ENCODE measurements at places on chromosomes 12 and 14.

DNA sequence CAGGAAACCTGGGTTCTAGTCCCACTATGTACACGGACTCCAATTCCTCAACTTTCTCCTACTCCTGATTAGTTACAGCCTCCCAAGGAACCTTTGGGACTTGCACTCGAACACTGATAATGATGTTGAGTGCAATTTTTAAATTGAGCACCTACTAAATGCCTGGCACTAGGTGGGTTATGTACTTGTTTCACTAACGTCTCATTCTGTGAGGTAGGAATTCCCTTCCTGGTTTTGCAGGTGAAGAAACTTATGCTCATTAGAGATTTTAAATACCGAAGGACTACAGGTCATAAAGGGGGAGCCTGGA lies 536 bp downstream of the PARPBP start:
- H3K4me1 ChIP-seq: peaks cover 13% of the 10 kb centered on the region
- DNase-seq: no peak
- H3K4me3 ChIP-seq: peak overlapping the region; percentile 77
- no peaks in the 10 kb centered on the region for H3K27me3 ChIP-seq

- H3K27me3 ChIP-seq: no peaks in the 10 kb centered on the region
- no peak for DNase-seq
- H3K27ac ChIP-seq: no peak overlapping the region
- no peak overlapping the region for H3K4me3 ChIP-seq
- H3K4me1 ChIP-seq: peaks cover 9% of the 10 kb centered on the region
Observed at GRCh38 chr14:30464481-30464880, 94.5 kb upstream of the G2E3 start.

DNA sequence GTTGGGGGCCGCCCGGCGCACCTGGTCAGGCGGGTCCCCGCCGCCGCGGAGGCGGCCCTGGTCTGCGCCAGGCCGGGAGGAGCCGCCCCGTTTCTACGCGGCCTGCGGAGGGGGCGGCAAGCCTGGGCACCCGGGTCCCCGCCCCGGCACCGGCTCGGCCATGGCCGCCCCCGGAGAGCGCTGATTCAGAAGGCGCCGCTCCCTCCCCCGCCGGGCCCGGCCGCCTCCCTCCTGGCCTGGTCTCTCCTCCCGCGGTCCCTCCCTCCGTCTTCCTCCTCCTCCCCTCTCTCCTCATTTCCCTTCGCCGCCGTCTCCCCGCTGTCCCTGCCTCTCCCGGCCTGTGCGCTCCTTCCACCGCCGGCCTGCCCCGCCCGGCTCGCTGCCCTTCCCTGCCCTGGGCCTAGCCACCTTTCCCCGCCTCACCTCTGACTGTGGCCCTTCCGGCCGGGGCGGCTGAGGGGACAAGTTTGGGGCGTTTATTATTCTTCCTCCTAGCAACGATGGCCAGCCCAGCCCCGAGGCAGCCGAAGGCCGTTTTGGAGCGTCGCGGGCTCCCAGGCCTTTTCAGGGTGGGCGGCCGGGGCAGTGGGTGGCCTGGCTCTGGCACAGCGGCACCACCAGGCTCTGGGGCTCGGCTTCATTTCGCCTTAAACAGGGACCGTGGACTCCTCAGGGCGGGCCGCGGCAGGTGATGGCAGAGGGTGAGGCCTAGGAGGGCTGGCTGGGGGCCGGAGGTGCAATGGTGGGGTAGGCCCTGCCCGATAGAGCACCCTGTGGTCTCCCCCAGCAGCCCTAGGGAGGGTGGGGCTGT lies 768 bp downstream of the CEP170B start:
- H3K27me3 ChIP-seq: no peaks in the 10 kb centered on the region
- no peaks in the 10 kb centered on the region for H3K36me3 ChIP-seq
- H3K27ac ChIP-seq: peak overlapping the region; percentile 77
- peak; percentile 72 for DNase-seq

- H3K36me3 ChIP-seq: no peaks in the 10 kb centered on the region
- H3K27me3 ChIP-seq: no peaks in the 10 kb centered on the region
- no peak overlapping the region for H3K27ac ChIP-seq
Observed at GRCh38 chr12:103697971-103698751, 111.1 kb downstream of the STAB2 start.

GRCh38 chr14:103186241-103186822 lies 63.1 kb downstream of the TNFAIP2 start:
- no peak overlapping the region for H3K4me3 ChIP-seq
- no peaks in the 10 kb centered on the region for H3K36me3 ChIP-seq

GRCh38 chr12:124396544-124397398 lies 101.9 kb downstream of the RFLNA start:
- peaks cover 54% of the 10 kb centered on the region for H3K4me1 ChIP-seq
- DNase-seq: peak; percentile 57
- H3K27me3 ChIP-seq: no peaks in the 10 kb centered on the region
- no peak overlapping the region for H3K4me3 ChIP-seq
- H3K27ac ChIP-seq: peak overlapping the region; percentile 23
- H3K36me3 ChIP-seq: no peaks in the 10 kb centered on the region

GRCh38 chr12:22250762-22251161 lies 83.7 kb downstream of the ST8SIA1 start:
- H3K4me3 ChIP-seq: no peak overlapping the region
- no peak for DNase-seq
- H3K27me3 ChIP-seq: no peaks in the 10 kb centered on the region
- no peak overlapping the region for H3K27ac ChIP-seq
- no peaks in the 10 kb centered on the region for H3K36me3 ChIP-seq

DNA sequence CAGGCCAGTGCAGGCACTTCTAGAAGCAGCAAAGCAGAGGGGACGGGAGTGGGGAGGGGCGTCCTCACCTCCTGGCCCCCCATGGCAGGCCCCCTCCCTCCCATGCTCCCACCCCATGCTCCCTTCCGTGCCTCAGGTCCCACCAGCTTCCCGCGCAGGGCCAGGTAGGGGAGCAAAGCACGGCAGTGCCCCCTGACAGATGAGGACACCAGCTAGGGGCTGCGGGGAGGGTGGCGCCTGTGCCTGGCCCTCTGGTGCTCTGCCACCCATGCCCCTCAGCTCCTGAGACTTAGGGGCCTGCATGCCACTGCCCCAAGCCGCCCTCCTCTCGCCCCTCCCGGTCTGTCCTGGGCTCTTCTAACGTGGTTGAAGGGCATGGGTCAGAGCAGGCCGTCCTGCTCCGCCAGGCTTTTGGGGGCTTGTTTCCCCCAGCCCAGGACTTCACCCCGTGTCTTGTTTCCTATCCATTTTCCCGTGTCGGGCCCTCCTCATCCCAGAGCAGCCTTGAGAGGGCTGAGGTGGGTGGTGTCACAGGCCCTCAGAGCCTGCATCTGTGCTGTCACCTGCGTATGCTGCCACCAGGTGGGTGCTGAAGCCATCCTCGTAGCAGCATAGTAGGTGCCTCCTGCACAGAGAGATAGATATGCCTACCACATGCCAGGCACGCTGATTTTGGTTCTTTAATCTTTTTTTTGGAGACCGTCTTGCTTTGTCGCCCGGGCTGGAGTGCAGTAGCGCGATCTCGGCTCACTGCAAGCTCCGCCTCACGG lies 10.2 kb downstream of the TRMT61A start:
- no peak overlapping the region for H3K27ac ChIP-seq
- no peaks in the 10 kb centered on the region for H3K27me3 ChIP-seq
- H3K36me3 ChIP-seq: no peaks in the 10 kb centered on the region

DNA sequence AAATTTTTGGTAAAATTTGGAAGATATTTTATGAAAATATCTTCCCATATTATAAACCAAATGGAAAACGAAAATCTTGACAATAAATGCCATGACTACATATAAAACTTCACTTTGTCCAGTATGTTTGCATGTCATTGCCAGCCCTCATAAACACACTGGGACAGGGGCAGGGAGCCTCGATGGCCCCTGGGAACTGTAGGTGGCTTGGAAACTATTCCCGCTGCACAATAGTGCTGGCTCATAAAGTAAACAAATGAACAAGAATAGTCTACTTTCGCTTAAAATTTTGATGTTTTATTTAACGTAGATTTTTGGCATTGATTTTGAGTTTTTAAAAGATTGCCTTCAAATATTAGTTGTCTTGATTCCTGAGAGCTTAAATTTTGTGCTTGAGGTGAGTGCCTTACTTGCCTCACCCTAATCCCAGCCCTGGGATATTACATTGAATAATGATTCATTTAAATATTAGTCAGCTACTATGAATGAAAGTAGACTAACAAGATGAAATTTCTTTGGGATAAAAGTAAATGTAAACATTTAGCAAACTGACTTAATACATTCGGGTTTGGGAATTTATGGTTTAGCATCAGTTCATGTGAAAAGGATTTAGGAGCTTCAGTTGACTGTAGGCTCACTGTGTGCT lies 74.0 kb upstream of the PKP2 start:
- no peak for DNase-seq
- no peaks in the 10 kb centered on the region for H3K4me1 ChIP-seq
- no peak overlapping the region for H3K27ac ChIP-seq
- H3K27me3 ChIP-seq: no peaks in the 10 kb centered on the region
- no peak overlapping the region for H3K4me3 ChIP-seq

- no peak overlapping the region for H3K4me3 ChIP-seq
- DNase-seq: no peak
- no peaks in the 10 kb centered on the region for H3K4me1 ChIP-seq
Observed at GRCh38 chr12:84585776-84586395, 326.7 kb downstream of the SLC6A15 start.

- H3K27me3 ChIP-seq: no peaks in the 10 kb centered on the region
- H3K27ac ChIP-seq: no peak overlapping the region
- DNase-seq: no peak
- no peaks in the 10 kb centered on the region for H3K36me3 ChIP-seq
- no peak overlapping the region for H3K4me3 ChIP-seq
Observed at GRCh38 chr14:106141242-106142220, 615.1 kb downstream of the TMEM121 start.

DNA sequence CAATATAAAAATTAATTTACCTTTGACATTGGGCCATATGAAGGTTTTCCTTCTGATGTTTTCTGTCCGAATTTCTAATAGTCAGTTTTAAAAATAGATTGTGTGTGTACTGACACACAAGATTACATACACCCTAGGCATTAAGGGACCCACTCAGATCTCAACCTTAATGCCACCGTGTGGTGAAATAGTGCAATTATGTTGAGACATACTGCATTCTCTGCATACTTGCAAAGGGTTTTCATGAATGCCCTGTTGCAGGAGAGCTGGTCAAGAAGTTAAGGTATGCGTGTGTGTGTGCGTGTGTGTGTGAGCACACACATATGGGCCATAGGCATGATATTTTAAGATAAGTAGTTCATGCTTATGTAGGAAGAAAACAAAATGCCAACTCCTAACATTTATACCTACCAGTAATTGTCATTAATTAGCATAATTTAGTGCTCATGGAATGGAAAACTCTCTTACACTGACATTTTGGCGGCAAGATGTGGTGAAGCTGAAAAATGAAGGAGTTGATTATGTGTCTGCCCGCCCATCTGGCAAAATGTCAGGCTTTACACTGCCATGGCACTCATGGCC lies 58.8 kb downstream of the PIK3C2G start:
- no peak overlapping the region for H3K4me3 ChIP-seq
- H3K36me3 ChIP-seq: no peaks in the 10 kb centered on the region
- peak; percentile 8 for DNase-seq
- no peak overlapping the region for H3K27ac ChIP-seq
- peaks cover 18% of the 10 kb centered on the region for H3K4me1 ChIP-seq

- no peaks in the 10 kb centered on the region for H3K36me3 ChIP-seq
- DNase-seq: no peak
Observed at GRCh38 chr12:95997911-95998510, 1.9 kb upstream of the HAL start.

DNA sequence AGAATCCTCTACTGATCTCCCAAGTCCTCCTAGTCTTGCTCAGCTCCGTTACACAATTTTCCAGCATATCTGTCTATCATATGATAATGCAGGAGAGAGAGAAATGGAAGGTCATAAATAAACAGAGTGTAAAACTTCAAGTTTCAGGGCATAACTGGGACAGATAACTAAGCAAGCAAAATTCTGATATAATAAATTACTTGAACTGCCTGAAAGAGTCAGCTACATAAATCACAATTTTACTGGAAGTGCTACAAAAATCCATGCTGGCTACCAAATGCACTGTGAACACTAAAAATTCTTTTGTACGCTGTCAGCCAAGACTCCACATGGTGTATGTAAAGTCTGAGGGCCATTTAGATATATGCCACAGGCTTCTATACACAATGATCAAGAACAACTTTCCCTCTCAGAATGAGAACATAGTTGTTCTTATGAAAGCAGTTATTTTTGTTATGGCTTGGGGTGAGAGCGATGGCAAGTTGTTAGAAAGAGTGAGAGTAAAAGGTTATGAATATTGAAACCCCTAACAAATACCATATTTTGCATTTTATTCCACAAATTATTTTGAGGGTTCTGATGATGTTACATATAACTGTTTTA lies 41.1 kb downstream of the GRIP1 start:
- H3K4me1 ChIP-seq: peaks cover 4% of the 10 kb centered on the region
- no peak overlapping the region for H3K4me3 ChIP-seq
- H3K27ac ChIP-seq: no peak overlapping the region
- no peaks in the 10 kb centered on the region for H3K36me3 ChIP-seq
- DNase-seq: no peak

- H3K36me3 ChIP-seq: no peaks in the 10 kb centered on the region
- H3K4me1 ChIP-seq: no peaks in the 10 kb centered on the region
- no peak overlapping the region for H3K4me3 ChIP-seq
- DNase-seq: no peak
- H3K27ac ChIP-seq: no peak overlapping the region
Observed at GRCh38 chr14:67079846-67080245, 109.4 kb upstream of the GARIN2 start.

GRCh38 chr14:93869427-93869826 lies 57.7 kb upstream of the FAM181A start:
- H3K4me1 ChIP-seq: no peaks in the 10 kb centered on the region
- no peaks in the 10 kb centered on the region for H3K36me3 ChIP-seq
- no peak overlapping the region for H3K27ac ChIP-seq
- no peak overlapping the region for H3K4me3 ChIP-seq

- H3K27me3 ChIP-seq: no peaks in the 10 kb centered on the region
- DNase-seq: peak; percentile 85
- no peak overlapping the region for H3K4me3 ChIP-seq
- H3K4me1 ChIP-seq: peaks cover 100% of the 10 kb centered on the region
Observed at GRCh38 chr14:99574099-99574880, 29.7 kb downstream of the CCDC85C start.

- H3K27ac ChIP-seq: peak overlapping the region; percentile 1
- no peak overlapping the region for H3K4me3 ChIP-seq
- peak; percentile 33 for DNase-seq
- no peaks in the 10 kb centered on the region for H3K36me3 ChIP-seq
Observed at GRCh38 chr12:26226629-26227360, 31.4 kb downstream of the SSPN start.

GRCh38 chr12:131060011-131060703 lies 106.5 kb downstream of the ADGRD1 start:
- no peaks in the 10 kb centered on the region for H3K27me3 ChIP-seq
- H3K27ac ChIP-seq: no peak overlapping the region
- no peaks in the 10 kb centered on the region for H3K36me3 ChIP-seq
- H3K4me1 ChIP-seq: no peaks in the 10 kb centered on the region
- no peak overlapping the region for H3K4me3 ChIP-seq

- no peaks in the 10 kb centered on the region for H3K36me3 ChIP-seq
- no peaks in the 10 kb centered on the region for H3K27me3 ChIP-seq
- no peak overlapping the region for H3K27ac ChIP-seq
- H3K4me3 ChIP-seq: no peak overlapping the region
- H3K4me1 ChIP-seq: no peaks in the 10 kb centered on the region
Observed at GRCh38 chr12:23424685-23425084, 524.8 kb downstream of the SOX5 start.

Measured in body of pancreas (tissue), 4 donors.